Putamen (tissue), 1 donor: ENCODE measurements at places on chromosomes 4 and X.

DNA sequence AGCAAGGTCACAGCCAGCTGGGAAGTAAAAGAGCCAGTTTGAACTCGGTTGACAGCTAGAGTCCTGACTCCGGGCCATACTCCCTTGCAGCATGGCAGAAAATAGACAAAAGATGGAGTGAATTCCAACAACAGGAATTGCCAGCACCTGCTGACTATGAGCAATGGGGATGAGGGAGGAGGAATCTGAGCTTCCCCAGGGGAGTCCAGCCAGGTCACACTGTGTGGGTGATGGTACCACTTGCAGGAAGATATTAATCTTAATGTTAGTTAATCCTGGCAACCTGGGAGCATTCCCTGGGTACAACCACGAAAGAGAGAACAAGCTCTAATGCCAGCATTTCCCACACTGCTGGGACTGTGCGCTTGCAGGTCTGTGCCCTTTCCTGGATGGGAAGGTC lies 48.1 kb upstream of the S100G start:
- no peak for DNase-seq

DNA sequence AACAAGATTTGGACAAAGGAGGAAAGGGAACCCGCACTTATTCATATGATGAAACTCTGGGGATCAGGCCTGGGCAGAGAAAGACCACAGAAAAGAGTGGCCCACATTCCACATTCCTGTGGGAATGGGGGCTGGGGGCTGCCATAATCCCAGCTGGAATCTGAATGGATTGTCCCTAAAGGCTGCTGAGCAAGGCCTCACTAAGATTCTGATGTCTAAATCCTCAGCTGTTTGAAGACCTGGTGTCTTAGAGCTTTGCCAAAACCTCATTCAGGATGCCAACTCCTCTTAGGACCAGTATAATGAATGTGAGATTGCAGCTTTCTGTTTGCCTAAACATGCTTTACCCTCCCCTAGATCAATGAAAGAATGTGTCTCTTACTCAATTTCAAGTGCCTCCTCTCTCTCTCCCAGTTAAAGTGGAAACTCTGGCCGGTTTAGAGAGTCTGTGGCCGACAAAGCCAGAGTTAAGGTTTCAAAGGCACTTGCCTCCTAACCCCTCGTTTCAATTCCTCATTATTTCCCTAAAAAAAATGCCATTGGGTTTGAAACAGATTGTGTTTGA lies 33.3 kb upstream of the GPC4 start:
- DNase-seq, result no peak

GRCh38 chr4:134251322-134251721 lies 49.7 kb upstream of the PABPC4L start:
- DNase-seq, result no peak

GRCh38 chr4:147582386-147583060 lies 34.7 kb upstream of the TMEM184C start:
- DNase-seq, result no peak

- DNase-seq, result no peak
Measured at GRCh38 chrX:38225093-38225492, 4.4 kb upstream of the SRPX start.

GRCh38 chr4:69092190-69092589 lies 4.1 kb upstream of the UGT2B7 start:
- DNase-seq, result no peak

- no peak for DNase-seq
Measured at GRCh38 chr4:6746721-6747293, 30.8 kb downstream of the BLOC1S4 start.

GRCh38 chrX:151183912-151184565 lies 7.7 kb downstream of the GPR50 start:
- DNase-seq, result no peak

GRCh38 chr4:96593422-96593821 lies 753.5 kb downstream of the PDHA2 start:
- no peak for DNase-seq
